ENCODE measurements at places on chromosomes 13 and 19.

DNA sequence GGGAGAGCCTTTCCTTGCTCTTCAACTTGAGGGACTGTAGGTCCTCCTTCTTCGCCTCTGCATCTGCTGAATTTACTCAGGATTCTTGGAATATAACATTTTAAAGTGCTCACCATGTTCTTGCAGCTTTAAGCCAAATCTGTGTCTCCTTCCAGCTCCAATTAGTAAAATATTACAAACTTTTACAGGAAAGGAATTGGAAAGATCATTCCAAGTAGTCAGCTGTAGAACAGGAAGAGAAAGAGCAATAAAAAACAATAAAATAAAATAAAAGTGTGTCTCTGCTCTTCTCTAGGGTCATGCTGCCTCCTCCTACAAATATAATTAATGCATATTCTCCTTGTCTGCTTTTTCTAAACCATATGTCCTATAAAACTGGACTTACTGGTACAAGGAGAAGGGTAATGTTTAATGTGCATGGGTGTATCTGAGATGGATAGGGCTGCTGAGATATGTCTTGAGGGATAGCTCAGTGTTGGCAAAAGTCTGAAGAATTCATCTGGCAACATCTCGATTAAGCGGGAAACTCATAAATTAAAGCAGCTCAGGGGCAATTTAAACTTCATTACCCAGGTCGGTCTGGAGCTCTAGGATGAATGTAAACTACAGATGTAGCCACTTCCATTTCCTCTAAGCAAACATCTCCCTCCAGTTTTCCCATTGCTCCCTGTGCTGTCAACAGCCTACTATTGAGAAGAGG lies 25.0 kb downstream of the ENOX1 start:
- DNase-seq: no peak

DNA sequence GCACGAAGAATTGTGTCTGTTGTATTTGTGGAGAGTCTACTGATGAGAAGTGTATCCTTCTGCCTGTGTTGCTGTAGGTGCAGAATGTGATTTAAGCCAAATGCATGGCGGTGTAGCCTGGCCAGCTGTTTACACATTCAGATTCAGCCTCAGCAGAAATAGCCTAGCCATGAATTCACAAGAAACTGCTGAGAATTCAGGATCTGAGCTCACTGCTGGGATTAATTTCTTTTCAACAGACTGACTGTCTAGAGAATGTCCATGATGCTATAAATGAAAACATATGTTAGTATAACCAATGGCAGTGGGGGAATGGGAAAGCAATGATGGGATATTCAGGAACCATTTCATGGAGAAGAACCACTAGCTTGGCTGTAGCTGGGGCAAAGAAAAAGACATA lies 77.4 kb upstream of the RNF113B start:
- DNase-seq: no peak

GRCh38 chr13:41267106-41267505 lies 3.7 kb upstream of the MTRF1 start:
- no peak for DNase-seq

DNA sequence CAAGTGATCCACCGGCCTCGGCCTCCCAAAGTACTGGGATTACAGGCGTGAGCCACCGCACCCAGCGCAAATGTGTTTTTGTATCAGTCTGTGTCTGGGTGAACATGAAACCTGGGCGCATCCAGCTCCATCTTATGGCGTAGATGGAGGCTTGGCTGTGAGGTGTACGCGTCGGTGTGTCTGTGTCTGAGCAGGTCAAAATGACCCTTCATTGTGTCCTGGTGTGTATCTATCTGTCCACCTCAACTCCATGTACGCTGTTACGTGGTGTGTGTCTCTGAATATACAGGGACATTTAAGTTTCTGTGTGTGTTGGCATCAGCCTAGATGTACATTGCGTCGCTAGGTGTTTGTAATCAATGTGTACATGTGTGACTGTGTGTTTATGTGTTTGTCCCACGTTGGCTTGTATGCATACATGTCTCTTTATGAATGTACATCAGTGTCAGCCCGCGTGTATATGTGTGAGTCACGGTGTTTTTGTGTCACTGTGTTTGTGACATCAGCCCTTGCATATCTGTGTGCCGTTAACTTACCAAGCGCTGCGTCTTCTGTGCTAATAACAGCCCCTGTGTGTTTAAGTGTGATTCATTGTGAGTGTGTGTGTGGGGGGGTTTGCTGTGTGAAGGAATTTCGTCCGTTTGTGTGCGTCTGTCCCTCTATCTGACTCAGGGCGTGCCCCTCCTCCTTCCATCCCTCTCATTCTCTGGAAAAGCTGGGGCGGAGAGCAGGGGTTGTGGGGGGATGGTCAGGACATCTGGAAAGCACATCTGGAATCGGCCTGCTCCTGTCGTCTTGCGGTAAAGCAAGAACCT lies 6.4 kb downstream of the AXL start:
- DNase-seq: no peak

GRCh38 chr19:640161-640558 lies 481 bp downstream of the FGF22 start:
- no peak for DNase-seq

DNA sequence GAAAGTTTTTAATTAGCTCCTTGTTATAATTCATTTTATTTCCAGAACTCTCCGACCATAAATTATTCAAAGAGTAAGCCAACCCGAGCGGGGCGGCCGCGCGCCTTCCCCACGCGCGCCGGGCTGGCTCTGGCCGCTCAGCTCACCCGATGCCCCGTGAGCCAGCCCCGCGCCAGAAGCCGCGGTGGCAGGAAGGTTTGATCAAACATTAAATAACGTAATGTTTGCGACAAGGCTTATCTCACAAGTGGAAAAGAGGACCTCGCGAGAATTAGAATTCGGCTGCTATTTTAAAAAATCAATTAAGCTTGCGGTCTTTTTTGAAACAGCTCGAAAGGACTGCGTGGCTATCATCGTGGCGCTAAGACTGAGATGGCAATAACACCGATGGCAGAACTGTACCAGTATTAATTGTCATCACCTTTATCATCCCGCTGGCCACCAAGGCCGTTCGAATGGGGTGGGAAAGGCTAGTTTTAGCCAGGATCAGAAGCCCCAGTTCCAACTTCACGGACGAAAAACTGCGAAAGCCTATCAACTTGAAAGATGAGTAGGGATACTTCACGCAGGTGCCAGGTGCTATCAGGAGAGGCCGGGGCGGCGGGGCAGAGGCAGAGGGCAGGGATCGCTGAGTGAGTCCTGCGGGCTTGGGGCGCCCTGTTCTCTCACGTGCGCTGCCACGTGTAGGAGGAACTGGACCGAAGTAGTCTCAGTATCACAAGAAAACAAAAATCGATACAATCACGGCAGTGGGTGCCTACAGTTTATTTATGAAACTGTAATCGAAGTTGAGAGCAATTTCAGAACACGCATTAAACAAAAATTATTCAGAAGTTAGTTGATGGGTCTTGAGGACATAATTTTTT lies 6.4 kb downstream of the POU4F1 start:
- DNase-seq: no peak

- no peak for DNase-seq
Measured at GRCh38 chr13:21341637-21342422, 117.3 kb downstream of the ZDHHC20 start.

DNA sequence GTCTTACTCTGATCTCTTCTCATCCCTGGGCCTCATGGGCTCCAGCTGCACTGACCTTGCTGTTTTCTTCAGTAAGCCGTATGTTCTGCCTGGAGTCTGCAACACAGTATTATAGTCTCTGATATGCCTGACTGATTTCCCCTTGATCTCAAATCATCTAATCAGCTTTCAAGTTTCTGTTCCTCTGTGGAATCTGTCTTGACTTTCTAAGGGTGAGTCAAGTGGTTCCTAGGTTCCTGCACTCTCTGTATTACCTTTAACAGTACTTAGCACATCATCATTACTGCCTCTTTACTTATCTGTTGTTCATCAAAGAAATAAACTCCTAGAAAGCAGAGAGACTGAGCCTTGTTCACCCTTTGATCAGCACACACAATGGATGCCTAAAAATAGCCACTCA lies 350.7 kb downstream of the LMO7 start:
- no peak for DNase-seq

Data from islet precursor cell (in vitro differentiated cells).